ENCODE measurements at places on chromosomes 11 and 22.
A peak's percentile ranks its signal among the peaks of the same experiment; 100 is the strongest.

DNA sequence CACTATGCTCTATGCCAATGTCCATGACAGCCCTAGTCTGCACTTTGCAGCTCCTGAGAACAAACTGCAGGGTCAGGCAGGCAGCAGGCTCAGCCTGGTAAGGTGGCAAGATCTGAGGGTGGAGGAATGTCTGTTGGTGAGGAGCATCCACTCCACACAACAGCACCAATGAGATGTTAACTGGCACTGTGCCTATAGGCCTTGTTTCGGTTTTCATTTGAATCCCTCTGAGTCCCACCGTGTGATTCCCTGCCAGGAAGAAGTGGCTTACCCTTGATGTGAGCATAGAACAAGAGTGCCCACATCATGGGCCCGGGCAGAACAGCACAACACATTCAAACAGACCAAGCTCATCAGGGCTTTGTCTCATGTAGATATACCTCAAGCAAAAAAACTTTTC is 44.1 kb upstream of the CHRM4 start:
- no peak for DNase-seq

DNA sequence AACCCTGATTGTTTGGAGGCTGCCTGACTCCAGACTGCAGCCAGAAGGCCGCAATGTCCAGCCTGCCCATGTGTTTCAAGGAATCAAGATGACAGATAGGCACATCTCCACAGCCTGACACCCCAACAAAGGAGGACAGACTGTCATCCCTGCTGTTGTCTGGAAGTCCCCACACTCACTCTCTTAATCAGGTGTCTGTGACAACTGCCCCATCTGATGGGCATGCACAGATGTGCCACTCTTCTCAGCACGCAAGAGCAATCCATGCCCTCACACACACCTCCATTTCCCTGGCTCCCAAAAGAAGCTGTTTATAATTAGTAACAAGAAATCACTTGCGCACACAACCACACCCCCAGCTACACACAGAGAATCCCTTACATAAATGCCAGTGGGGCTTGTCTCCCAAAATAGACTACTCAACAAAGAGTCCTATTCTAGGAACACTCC is 117.6 kb downstream of the C11orf58 start:
- DNase-seq = no peak

DNA sequence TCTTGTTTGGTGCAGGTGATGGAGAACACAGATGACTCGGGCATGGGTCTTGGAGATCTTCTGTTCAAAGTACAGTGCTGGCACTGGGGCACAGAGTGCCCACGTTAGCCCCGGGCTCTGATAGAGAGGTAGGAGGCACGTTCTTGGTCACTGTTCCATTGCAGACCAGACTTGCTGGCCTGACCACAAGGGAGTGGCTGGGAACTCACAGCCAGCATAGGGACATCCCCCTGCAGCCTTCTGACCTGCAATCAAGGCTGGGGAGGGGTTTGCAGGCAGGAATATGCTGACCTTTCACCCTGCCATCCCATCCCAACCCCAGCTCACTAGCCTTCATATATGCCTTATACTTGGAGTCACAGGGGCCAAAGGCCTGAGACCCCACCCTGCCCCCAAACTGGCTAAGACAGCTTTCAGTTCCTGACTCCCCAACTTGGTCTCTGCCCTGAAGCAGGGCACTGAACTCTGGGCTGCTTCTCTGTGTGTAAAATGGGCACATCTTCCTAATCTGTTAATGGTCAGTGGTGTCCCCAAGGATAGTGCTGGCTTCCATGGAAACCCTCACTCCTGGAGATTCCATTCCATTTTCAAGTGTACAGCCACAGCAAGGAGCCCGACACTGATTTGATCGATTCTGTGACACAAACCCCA is 4.6 kb downstream of the MRPL49 start:
- no peak for DNase-seq

DNA sequence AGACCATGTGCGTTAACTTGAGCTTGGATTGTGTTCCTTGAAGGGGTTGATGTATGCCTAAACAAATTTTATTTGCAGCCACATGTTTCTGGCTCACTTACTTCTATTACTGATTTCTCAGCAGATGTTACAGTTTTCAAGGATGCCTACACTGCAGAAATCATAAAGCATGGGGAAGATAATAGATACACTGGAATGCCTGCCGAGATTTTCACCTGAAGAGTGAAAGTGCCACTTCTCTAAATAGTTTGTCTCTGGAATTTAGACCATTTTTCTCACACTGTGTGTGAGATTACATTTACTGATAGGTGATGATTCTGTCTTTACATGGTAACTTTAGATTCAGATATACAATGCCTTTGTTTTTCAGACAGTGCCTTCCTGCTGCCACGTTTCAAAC is 81.6 kb downstream of the SIK2 start:
- DNase-seq = no peak

GRCh38 chr11:76835928-76836612 is 24.6 kb upstream of the ACER3 start:
- no peak for DNase-seq

DNA sequence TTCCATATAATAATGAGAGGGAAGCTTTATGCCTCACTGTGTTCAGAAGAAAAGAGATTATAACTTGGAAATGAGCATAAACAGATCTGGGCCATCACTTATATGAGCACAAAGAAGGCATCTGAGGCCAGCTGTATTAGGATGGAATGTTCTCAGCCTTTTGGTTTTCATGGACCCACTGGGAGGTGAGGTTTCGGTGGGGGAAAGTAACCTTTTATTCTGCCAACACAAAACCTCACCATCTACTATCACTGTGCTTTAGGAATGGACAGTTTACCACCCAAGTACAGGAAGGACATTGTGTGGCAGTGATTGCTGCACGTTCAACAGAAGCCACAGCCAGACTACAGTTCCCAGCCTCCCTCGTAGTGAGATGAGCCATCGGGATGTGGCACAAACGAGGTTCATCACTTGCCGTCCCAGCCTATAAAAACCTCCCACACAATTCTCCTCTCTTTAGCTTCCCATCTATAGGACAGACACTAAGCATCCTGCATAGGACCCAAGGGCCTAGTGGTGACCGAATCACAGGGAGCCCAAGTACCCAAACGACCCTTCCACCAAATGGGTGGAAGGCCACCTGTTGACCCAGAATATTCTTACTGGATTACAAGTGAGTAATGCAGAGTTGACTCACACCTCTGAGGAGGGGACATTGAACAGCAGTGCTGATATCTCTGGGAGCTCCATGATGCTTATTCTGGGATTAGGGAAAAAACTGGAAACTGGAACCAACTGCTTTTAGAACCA is 121.5 kb upstream of the RAG2 start:
- DNase-seq = no peak

GRCh38 chr11:64395545-64396078 is 36.6 kb downstream of the RPS6KA4 start:
- DNase-seq = no peak

DNA sequence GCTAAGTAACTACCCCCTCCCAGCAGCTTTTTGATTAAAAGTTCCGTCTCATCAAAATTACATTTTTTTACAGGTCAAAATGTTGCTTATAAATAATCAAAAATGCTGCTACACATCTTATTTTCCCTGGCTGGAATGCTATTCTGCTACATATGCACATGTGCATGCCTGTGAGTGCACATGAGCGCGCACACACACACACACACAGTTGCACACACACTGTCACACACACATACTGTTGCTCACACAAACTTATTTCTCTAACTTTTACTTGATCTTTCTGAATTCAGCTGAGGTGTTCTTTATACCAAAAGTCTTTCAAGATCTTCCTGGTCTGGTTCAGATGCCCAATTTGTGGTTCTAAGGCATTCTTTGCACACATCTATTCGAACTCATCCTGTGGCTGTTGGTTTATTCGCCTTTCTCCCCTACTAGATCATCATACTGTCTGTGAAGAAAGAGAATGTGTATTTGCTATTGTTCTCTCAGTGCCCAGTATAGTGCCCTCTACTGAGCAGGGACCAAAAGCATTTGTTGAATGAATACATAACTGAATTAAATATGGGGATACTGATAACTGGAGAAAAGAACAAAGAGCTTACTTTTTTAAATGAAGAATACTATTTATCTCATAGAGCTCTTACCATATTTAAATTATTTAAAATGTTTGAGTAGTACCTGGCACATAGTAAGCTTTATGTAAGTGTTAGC is 68.1 kb upstream of the CCDC179 start:
- DNase-seq = no peak

- peak; percentile 55 for DNase-seq
Observed at GRCh38 chr11:45847911-45848316, 639 bp downstream of the CRY2 start.

DNA sequence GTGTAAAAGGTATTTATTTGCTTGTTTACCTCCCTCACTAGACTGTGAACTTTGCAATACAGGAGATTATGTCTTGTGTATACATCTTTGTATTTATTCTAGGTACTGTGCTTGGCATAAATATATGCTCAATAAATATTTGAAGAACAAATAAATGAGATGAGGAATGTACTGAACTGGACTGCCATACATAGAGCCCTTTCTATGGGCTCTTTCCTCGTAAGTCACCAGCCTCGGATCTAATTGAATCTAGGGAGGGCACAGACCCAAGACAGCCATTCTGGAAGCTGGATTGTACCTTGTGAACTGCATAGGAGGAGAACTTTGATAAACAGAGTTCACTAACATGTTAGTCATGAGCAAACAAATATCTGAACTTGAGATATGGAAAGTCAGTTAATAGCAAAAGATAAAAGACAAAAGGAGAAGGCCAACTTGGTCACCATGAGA is 503.9 kb downstream of the INSC start:
- DNase-seq = no peak

DNA sequence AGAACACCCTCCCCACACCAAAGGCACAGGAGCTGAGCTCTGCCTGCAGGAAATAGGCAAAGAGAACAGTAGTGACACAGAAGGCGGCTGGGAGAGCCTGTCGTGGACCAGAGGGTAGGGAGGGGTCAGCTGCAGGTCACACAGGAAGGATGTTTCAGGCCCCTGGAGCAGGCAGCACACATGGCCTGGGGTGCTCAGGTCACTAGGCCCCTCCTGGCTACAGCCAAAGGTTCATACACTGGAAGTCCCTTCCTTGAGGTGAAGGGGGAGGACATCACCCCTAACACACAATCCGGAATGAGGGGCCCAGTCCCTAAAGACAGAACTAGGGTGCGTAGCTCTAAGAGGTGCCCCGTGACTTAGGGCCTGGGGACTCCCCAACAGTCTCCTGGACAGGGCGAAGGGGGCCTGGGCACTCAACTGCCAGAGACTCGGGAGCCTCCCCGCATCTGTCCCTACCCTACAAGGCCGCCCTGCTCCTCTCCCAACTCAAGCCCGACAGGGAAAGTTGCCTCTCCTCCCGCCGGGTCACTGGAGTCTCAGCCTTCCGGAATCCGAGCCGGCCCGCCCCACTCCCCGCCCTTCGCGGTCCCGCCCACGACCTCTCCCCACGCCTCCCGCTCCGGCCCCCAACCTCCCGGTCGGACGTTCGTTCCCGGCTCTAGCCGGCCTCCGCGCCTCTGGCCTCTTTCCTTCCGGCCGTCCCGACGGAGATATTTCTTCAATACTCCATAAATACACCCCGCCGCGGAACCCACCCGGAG is at the start of gene CYB5R2:
Gene CYB5R2 (minus strand): TSS at position 541 of the 764 bp plus-strand sequence. CDS start 675 bp downstream, outside the sequence.
- no peak for DNase-seq

DNA sequence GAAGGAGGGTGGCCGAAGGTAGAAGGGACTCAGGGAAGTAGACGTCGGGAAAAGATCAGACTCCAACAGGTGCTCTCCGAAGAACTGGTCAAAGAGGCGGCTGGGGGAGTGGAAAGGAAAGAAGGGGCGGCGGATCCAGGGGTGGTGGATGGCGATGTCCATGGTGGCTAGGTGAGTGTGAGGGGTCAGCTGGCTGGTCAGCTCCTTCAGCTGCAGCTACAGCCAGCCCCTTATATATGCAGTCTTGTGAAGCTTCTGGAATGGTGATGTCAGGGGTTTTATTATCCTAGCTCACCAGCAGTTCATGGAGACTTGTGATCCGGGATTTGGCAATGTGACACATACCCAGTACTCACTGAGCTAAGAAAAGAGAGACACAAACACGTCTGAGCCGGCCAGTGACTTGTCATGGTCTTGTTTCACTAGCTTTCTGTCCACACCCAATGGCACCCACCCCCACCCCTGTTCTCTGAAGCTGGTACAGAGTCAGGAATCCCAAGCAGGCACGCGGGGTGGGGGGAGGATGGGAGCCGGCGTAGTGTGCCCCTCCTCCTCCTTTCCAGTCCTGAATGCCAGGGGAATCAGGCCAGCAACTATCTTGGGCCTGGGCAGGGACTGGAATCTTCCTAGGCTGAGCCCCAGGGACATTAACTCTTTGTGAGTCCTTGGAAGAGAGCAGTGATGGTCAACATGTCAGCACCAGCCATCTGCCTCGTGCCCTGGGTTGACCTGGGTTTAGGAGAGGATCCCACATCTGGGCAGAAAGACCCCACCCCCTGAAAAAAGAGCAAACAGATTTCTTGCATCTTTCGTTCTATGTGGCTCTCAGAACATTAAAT is at the start of gene CRYAB:
Gene CRYAB (minus strand): TSS at position 208 of the 839 bp plus-strand sequence. CDS start 46 bp downstream, at position 162.
- no peak for DNase-seq

GRCh38 chr11:2348986-2349385 is 28.1 kb upstream of the CD81 start:
- no peak for DNase-seq

- DNase-seq = peak; percentile 41
Observed at GRCh38 chr11:46976182-46976854, 39.8 kb downstream of the CSTPP1 start.

- DNase-seq = no peak
Observed at GRCh38 chr11:120546312-120547205, 35.0 kb downstream of the GRIK4 start.

DNA sequence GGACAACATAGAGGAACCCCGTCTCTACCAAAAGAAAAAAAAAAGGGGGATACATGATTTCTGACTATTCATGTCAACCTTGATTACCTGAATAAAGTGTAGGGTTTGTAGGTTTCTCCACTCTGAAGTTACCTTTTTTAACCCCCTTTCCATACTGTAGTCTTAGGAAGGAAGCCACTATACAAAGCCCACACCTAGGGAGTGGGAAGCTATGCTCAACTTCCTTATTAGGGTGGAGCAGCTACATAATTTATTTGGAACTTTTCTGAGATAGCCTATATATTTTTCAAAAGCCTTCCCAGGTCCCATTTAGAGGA is 582 bp upstream of the ATP6V1E1 start:
- no peak for DNase-seq

GRCh38 chr11:115224551-115224950 is 279.7 kb downstream of the CADM1 start:
- no peak for DNase-seq

All from activated CD4-positive, alpha-beta T cell treated with anti-CD3 and anti-CD28 coated beads, Interleukin-10, Interleukin-2, amounts not matched to agents 100 ng/mL and 50 ng/mL, durations not matched to agents 16 hours and 8 hours (primary cell).